NCI-H2171 (cell line): ENCODE measurements at places on chromosomes 16 and 17.

DNA sequence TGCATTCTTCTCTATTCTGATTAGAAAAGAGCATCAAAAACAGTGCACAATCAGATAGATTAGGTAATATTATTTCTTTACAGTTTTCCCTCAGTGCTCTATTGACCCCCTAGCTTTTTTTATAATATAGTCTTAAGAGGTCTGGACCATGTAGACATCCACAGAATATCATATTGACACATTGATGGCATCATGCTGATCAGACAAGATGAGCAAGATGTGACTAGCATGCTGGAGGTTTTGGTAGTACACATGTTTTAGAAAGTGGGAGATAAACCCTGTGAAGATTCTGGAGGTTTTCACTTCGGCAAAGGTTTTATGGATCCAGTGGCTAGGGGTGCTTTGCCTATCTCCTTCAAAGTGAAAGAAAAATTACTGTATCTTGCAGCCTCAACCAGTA, 2.8 kb upstream of the ABCA8 start:
- no peak for DNase-seq

DNA sequence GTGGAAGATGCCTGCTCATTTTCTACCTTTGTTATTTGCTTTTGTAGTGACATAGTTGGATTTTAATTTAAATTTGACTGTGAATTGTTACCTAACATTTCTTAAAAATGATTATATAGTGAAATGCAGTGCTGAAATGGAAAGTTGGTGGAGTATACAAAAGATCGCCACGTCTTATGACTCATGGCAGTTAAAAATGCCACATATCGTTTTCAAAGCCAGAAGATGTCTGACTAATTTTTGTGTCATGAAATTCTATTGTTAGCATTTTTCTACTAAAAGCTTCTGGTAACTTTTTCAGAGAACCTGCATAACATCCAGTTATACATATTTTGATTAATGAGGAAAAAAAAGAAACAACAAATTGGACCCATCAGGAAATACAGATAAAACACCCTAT, 20.6 kb downstream of the MAP2K4 start:
- no peak for DNase-seq

DNA sequence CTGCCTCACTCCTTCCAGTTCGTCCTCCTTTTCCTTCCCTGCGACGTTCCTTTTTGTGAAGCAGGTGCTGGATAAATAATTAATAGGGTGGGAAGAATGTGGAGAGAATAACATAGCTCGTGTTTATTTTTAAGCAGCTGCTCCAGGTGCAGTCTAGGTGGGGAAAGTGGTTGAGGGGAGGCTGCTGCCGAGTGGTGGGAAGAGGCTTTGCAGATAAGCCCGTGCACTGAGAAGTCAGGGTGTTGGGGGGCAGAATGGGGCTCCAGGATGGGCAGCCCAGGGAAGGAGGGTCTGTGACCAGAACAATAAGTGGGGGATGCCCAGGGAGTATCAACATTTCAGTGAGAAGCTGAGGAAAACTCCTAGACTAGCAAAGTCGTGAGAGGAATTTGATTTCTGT, 300.5 kb downstream of the CPPED1 start:
- DNase-seq: peak; percentile 59

DNA sequence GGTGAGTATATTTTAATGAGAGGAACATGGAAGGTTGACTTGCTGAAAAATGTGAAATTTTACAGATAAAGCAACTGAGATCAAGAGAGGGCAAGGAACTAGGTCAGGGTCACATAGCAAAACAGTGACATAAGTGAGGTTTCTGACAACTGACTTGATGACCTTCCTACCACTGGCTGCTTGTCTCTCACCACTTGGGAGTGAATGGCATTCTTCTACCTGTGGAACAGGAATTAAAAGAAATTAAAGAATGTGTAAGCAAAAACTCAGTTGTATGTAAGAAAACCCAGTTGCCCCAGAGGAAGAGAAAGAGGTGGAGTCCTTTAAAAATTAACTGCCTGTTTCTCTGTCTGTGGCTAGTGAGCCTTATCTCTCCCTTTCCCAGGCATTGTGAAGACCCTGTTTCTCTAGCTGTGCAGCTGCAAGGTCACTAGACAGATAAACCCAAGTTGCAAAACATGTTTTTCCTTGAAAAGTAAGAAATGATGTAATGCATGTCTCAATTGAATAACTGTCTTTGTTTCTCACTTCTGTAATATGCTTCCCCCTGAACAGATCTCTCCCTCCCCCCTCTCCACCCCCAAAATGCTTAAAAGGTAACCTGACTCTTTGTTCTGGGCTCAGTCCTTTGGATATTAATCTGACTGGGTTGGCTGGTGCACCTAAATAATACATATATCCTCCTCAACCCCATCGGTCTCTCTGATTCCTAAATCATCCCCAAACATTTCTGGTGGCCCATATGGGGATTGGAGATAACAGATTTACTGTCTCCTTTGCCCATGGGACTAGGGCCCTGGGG, 23.4 kb downstream of the ACSM1 start:
- no peak for DNase-seq

DNA sequence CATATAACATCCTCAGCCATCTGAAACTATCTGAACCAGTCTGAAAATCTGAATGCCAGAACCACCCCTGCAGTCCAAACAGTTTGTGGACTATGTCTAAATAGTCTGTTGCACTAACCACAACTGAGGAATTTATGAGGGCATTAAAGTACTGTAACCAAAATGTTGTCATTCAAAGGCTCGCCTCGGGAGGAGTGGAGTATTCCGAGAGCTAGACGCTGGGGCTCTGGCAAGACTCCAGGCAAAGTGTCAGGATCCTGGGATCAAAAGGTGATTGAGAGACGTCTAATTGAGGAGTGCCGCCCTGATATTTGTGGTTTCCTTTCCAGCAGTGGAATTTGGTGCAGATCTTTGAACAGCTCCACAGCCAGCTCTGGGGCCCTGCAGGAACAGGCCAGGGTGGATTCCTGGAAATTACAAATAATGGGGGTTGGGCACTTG, 142.9 kb upstream of the MYOCD start:
- DNase-seq: no peak

- DNase-seq: peak; percentile 7
Measured at GRCh38 chr17:47776330-47777197, 43.5 kb downstream of the TBX21 start.

DNA sequence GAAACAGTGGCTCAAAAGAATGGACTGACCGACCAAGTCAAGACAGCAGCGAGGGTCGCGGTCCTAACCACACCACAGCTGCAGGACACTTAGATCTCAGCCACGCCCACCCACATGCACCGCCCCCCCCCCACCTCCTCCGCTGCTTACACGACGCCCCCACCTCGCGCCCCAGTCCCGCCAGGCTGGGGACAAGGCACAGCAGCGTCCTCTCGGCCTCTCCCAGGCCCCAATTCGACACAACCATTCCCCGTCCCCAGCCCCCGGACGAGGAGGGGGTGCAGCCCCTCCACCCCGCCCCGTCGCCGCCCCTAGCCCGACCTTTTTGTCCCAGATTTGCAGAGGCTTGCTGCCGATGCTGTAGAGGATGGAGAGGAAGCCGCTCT, 477 bp downstream of the CFAP20 start:
- no peak for DNase-seq

DNA sequence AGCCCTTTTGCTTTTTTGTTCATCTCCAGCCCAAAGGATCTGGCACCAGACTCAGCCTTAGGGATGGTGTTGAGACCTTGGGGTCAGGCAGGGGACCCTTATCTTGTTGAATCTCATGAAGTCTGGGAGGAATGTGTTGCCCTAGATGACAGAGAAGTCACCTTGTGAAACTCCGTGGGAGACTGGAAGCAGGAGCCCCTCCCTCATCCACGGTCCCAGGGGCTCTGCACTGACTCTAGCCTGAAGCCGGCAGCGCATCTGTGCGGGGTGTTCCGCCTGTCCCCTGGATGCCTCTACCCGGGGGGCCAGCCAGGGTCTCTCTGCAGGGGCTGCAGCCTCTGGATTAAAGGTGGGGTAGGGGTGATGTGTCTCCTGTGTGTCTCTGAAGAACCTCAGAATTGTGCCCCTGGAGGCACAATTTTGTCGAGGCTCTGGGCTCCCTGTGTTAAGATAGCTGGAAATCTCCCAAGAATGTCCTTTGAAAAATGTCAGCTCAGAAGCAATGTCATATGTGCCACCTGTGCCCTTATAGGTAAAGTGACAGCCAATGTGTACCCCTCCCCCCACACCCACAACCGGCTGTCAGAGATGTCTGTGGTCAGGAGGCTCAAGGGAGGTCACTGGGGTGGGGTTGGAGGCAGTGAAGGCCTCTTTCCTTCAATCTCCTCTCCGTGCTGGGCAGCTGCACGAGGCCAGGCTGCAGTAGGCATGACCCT, 32.1 kb upstream of the CDC42EP4 start:
- DNase-seq: peak; percentile 46

- no peak for DNase-seq
Measured at GRCh38 chr17:40696651-40697072, 6.9 kb downstream of the KRT24 start.

- peak; percentile 10 for DNase-seq
Measured at GRCh38 chr17:34299956-34300577, 14.5 kb downstream of the CCL11 start.

GRCh38 chr17:40014375-40014980, 762 bp upstream of the CSF3 start:
- no peak for DNase-seq

DNA sequence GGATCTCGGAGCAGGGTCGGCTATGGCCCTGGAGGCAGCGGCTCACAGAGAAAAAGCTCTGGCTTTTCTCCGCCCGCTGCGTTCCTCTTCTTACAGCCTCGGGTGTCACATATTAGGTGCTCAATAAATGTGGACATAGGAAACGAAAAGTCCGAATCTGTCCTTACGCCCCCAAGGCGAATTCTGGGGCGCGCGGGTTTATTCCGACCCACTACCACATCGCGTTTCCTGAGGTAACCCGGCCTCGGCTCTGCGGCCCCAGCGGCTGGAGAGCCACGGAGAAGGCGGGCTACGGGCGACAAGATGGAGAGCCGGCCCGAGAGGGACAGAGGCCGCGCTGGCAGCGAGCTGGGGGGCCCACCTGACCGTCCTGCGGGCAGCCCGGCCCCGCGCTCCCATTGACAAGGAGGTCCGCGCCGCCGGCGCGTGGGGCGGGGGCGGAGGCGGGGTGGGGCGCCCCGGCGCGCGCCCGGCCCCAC, 573 bp upstream of the GNAO1 start:
- no peak for DNase-seq

DNA sequence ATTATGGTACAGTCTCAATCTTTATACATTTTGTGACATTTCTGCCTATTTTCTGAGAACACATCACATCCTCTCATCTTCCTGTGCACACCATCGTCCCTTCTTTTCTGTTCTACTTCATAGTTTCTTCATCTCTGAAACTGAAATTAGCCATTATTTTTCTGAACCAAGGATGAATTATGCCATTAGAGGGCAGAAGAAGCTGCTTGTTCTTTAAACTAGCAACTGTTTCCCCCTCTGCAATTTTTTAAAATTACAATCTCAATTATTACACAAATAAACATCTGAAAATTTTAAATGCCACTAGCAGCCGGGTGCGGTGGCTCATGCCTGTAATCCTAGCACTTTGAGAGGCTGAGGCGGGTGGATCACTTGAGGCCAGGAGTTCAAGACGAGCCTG, 41.3 kb downstream of the RBBP6 start:
- DNase-seq: no peak

- DNase-seq: no peak
Measured at GRCh38 chr17:68085771-68086381, 50.3 kb downstream of the KPNA2 start.

DNA sequence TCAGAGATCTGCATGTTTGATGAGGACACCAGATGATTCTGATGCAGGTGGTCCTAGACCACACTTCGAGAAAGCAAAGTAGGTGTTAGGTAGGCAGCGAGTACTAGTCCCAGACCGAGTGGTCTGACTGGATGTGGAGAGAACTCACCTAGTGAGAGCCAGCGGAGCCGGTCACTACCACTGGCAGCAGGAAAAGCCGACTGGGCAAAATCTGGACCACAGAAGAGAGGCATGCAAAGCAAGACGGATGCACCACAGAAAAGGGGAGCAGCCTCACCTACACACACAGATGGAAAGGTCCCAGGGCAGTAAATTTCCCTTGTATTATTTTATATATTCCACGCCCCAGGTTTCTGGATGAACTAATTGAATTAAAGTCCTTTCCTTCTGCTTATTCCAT, 13.5 kb downstream of the COX10 start:
- DNase-seq: no peak

GRCh38 chr17:50147841-50148225, 2.6 kb downstream of the PPP1R9B start:
- no peak for DNase-seq

DNA sequence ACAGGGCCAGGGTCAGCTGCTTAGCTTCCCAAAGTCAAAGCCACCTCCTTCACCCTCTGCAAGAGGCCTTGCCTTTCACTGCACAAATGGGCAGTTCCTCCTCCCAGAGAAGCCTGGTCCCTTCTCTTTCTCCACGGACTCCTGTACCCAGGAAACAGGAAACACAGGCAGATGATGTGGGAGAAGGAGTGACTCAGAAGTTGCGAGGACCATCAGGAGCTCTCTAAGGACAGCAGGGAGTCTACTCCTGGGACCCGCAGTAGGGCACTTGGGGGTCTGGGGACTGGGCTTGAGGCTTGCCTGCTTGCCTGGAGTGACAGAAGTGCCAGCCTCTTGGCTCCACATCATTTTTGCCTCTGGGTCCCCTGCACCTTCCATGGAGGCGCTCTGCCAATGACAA, 47.4 kb upstream of the KSR1 start:
- DNase-seq: no peak

GRCh38 chr16:48295488-48296281, 48.3 kb upstream of the ABCC11 start:
- no peak for DNase-seq

DNA sequence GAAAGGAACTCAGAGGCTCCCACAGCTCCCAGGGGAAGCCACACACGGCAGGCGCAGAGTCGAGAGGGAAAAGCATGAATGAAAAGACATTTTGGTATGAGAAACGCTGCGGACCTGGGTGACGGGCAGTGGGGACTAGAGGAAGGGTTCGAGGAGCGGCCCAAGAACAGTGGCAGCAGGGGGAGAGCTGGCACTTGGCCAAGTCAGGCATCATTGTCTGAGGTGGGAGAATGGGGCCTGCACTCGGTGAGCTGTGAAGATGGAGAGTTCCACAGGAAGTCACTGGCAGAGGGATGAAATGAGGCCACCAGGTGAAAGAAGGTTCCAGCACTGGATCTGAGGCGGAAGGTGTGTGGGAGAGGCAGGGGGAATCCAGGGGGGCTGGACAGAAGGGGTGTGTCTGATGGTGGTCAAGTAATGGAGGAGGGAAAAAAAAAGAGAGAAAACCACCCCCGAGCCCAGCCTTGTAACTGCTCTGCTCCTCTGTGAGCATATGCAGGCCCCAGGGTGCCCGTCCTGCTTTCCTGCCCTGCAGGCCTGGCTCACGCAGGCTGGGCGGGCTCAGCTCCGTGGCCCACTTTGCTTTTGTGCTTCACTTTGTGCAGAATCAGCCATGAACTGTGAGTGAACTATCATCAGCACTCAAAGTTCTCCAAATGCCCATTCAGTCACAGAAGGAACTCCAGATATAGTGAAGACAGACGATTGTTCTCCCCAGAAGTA, 31.8 kb downstream of the TMEM204 start:
- no peak for DNase-seq
